Colonic mucosa (tissue), 4 donors: ENCODE measurements at places on chromosomes 12 and 14. TPM values are rescaled to one million over a fixed set of nuclear protein-coding genes. Genes with fewer than 3 reads are reported as not detected.

GRCh38 chr14:32224737-32225377 lies 21.8 kb upstream of the RNU6-8 start:
- no peaks in the 10 kb centered on the region for H3K27me3 ChIP-seq
- no peaks in the 10 kb centered on the region for H3K4me1 ChIP-seq
- no peak overlapping the region for H3K27ac ChIP-seq

- DNase-seq = no peak
- H3K27me3 ChIP-seq = no peaks in the 10 kb centered on the region
- no peak overlapping the region for H3K4me3 ChIP-seq
- no peaks in the 10 kb centered on the region for H3K4me1 ChIP-seq
- H3K36me3 ChIP-seq = no peaks in the 10 kb centered on the region
These were observed 45.7 kb upstream of the ATP2A2 start for GRCh38 chr12:110235383-110235782.

DNA sequence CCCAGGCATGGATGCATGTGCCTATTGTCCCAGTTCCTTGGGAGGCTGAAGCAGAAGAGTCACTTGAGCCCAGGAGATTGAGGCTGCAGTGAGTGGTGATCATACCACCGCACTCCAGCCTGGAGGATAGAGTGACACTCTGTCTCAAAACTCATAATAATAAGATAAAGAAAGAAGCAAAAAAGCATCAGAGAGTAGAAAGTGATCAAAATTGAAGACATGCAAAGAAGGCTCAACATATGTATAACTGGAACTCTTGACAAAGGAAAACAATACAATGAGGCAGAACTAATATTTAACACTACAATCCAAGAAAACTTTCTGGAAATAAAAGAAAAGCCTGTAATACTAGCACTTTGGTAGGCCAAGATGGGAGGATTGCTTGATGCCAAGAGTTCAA lies 48.3 kb upstream of the COCH start:
- no peak for DNase-seq
- H3K4me1 ChIP-seq = no peaks in the 10 kb centered on the region
- no peak overlapping the region for H3K4me3 ChIP-seq
- H3K27ac ChIP-seq = no peak overlapping the region

- DNase-seq = no peak
- H3K36me3 ChIP-seq = no peaks in the 10 kb centered on the region
- no peaks in the 10 kb centered on the region for H3K27me3 ChIP-seq
- H3K4me1 ChIP-seq = no peaks in the 10 kb centered on the region
- H3K27ac ChIP-seq = no peak overlapping the region
These were observed 2.6 kb downstream of the SVOP start for GRCh38 chr12:109018296-109018695.

GRCh38 chr12:13376610-13377373 lies 180.3 kb downstream of the EMP1 start:
- H3K4me1 ChIP-seq = peaks cover 5% of the 10 kb centered on the region
- peak overlapping the region; percentile 93 for H3K27ac ChIP-seq
- H3K27me3 ChIP-seq = no peaks in the 10 kb centered on the region
- H3K4me3 ChIP-seq = no peak overlapping the region

DNA sequence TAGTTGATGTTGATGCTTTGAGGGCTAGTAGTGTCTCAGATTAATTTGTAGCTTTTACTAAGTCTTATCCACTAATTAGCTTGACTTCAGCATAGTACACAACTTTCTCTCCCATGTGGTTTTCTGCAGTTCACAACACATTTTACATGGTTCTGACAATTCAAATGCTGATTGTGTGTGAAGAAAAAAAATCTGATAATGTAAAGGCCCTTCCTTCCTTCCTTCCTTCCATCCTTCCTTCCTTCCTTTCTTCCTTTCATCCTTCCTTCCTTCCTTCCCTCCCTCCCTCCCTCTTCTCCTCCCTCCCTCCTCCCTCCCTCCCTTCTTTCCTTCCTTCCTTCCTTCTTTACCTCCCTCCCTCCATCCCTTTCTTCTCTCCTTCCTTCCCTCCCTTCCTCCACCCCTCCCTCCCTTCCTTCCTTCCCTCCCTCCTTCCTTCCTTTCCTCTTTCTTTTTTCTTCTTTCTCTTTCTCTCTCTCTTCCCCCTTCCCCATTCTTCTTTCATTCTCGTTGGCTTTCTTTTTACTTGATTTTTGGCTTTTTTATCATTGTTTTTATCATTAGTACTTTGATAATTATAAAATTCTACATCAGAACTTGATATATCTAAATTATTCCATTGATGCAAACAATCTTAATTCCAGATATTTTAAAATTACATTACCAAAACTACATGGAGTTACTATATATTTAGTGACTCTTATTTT lies 1415.6 kb downstream of the LRFN5 start:
- H3K36me3 ChIP-seq = no peaks in the 10 kb centered on the region
- no peak overlapping the region for H3K27ac ChIP-seq
- no peaks in the 10 kb centered on the region for H3K4me1 ChIP-seq
- no peak overlapping the region for H3K4me3 ChIP-seq
- DNase-seq = no peak
- H3K27me3 ChIP-seq = no peaks in the 10 kb centered on the region

- no peaks in the 10 kb centered on the region for H3K36me3 ChIP-seq
- H3K4me1 ChIP-seq = no peaks in the 10 kb centered on the region
- H3K27me3 ChIP-seq = no peaks in the 10 kb centered on the region
- H3K4me3 ChIP-seq = no peak overlapping the region
- no peak overlapping the region for H3K27ac ChIP-seq
These were observed 16.5 kb upstream of the TPCN1 start for GRCh38 chr12:113204804-113205203.

DNA sequence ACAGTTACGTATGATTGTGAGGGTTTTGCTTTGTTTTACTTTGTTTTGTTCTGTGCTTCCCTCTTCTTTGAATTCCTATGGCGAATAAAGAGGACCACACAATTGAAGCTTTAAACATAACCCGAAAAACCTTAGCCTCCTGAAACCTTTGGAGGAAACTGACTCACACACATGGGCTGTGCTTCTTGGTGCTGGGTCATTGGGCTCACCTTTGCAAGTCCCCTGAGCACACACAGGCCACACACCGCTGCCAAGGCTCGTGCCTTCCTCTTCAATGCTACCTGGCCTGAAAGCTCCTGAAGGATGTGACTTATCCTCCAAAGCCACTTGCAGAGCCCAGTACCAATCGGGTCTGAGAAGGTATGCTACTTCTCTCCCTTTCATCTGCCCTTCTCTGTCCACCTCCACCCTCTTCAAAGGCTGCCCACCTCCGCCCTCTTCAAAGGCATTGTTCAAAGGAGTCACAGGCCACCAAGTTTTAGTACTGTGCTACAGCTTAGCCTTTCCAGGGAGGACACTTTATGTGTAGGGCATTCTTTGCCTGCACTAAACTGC lies 114.6 kb downstream of the FOXN3 start:
- H3K4me3 ChIP-seq = no peak overlapping the region
- DNase-seq = no peak
- no peaks in the 10 kb centered on the region for H3K36me3 ChIP-seq
- H3K4me1 ChIP-seq = no peaks in the 10 kb centered on the region

GRCh38 chr12:40464121-40464520 lies 228.1 kb upstream of the CNTN1 start:
- no peak for DNase-seq
- no peak overlapping the region for H3K27ac ChIP-seq

DNA sequence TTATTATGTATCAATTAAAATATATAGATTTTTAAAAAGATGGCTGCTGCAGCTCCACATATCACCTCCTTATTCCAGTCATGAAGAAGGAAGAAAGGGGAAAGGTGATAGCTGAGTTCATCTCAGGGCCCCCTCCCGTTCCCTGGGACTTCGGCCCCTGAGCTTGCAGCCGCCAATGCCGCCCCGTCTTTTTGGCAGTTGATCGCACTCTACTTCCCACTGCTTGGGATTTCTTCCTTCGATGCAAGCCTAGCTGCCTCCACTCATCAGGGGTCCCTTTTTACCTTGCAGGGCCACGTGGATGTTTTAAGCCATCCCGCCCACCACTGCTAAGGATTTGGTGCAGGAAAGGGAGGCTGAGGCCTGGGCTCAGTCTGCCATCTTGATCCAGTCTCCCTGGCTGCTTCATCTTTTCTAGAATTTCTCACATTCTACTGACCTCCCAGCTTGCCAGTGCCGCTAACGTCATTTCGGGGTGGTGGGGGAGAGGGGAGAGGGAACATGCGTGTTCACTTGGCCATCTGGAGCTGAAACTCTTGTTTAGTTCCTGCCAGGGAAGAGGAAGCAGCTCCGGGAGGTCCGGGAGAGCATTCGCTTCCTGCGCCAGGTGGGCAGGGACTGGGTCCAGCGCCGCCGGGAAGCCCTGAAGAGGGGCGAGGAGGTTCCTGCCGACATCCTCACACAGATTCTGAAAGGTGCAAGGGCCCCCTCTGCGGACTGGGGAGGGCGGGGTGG lies 31.3 kb downstream of the CYP46A1 start:
- H3K4me1 ChIP-seq = no peaks in the 10 kb centered on the region
- no peak overlapping the region for H3K4me3 ChIP-seq
- no peak for DNase-seq
- H3K27ac ChIP-seq = no peak overlapping the region
- no peaks in the 10 kb centered on the region for H3K27me3 ChIP-seq
- no peaks in the 10 kb centered on the region for H3K36me3 ChIP-seq

GRCh38 chr14:98494582-98494981 lies 777.4 kb downstream of the BCL11B start:
- no peak for DNase-seq
- H3K36me3 ChIP-seq = no peaks in the 10 kb centered on the region
- H3K27me3 ChIP-seq = no peaks in the 10 kb centered on the region
- H3K27ac ChIP-seq = no peak overlapping the region
- H3K4me1 ChIP-seq = no peaks in the 10 kb centered on the region

DNA sequence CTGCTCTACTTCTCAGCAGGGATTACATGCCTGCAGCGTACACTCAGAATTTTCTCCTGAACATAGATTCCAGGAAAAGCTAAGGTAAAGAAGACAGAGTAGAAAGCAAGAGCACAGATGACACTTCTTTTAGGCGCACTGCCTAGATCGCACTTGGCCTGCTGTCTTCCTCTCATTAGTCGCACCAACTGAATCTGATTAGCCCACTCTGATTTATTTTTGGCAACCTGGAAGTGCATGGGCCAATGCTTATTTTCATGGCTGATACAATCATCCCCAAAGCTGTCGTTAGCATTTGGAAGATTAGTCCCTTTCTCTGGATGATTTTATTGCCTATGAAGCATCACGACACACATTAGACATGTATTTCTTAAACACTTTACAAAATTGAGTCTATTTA lies 152.5 kb downstream of the PTPRO start:
- DNase-seq = no peak
- H3K36me3 ChIP-seq = no peaks in the 10 kb centered on the region
- H3K4me3 ChIP-seq = no peak overlapping the region
- no peaks in the 10 kb centered on the region for H3K4me1 ChIP-seq

The KRT3 gene
- total RNA-seq = not detected

The ABHD12B gene
- total RNA-seq = 20.7 TPM

The SMOC1 gene
- total RNA-seq = 0.50 TPM

The BBOF1 gene
- total RNA-seq = 2.8 TPM

The LTA4H gene
- 71.4 TPM for total RNA-seq
